NCI-H1436 treated with DMSO at 0.1 percent for 48 hours (cell line): ENCODE measurements at places on chromosomes 5 and 9.

- no peak for DNase-seq
These were observed 243.9 kb downstream of the NR2F1-AS1 start for GRCh38 chr5:93337138-93337537.

DNA sequence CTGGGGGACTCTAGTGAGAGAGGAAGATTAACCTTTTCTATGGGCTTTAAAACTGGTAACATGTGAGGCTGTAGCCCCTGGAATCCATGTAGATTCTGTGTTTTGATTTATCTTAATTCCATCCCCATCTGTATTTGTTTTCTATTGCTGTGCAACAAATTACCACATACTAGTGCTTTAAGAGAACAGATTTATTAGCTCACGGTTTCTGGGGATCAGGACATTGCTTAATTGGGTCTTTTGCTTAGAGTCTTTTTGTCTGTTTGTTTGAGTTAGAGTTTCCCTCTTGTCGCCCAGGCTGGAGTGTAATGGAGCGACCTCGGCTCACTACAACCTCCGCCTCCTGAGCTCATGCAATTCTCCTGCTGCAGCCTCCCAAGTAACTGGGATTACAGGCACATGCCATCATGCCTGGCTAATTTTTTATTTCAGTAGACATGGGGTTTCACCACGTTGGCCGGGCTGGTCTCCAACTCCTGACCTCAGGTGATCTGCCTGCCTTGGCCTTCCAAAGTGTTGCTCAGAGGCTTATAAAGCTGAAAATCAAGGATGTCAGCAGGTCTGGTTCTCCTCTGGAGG, 29.9 kb upstream of the GNA14 start:
- no peak for DNase-seq

DNA sequence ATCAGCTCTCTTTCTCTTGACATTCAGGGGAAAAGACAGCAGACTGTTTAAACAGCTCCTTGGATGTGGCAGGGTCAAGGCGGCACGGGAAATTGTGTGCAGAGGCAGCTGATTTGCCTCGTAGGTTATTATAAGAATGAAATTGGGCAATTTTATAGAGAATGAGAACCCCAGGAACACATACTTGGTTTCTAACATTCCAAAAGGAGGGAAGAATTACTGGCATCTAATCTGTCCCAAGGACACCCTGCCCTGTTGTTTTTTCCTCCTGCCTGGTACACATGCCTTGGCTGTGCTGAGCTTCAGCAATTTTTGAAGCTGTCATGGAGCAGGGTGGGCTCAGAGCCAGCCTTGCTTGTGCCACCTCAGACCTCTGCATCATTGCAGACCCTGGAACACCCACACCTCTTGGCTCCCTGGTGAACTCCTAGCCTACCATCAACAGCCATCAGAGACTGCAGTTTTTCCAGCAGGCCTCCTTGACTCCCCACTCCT, 143.6 kb downstream of the BOD1 start:
- no peak for DNase-seq

- no peak for DNase-seq
These were observed 121.7 kb upstream of the RGMB start for GRCh38 chr5:98651715-98652114.

- DNase-seq, result no peak
These were observed 37.1 kb downstream of the GLIS3 start for GRCh38 chr9:4262735-4263141.
